GM23338 (cell line): ENCODE measurements at places on chromosomes 13 and 19. TPM values are rescaled to one million over a fixed set of nuclear protein-coding genes. Genes with fewer than 3 reads are reported as not detected.
A peak's percentile ranks its signal among the peaks of the same experiment; 100 is the strongest.

GRCh38 chr13:72886272-72887067 lies 104.5 kb downstream of the PIBF1 start:
- no peaks in the 10 kb centered on the region for H3K27me3 ChIP-seq
- no peak for DNase-seq
- H3K4me1 ChIP-seq, result no peaks in the 10 kb centered on the region
- no peaks in the 10 kb centered on the region for H3K36me3 ChIP-seq
- H3K27ac ChIP-seq, result no peak overlapping the region

GRCh38 chr19:40442328-40443130 lies 1.6 kb downstream of the SERTAD3 start:
- peak overlapping the region; percentile 80 for H3K27ac ChIP-seq
- DNase-seq, result peak; percentile 38
- peaks cover 16% of the 10 kb centered on the region; the same call in 1 of the 2 replicates for H3K36me3 ChIP-seq
- peak overlapping the region; percentile 57 for H3K4me3 ChIP-seq

- H3K4me3 ChIP-seq, result no peak overlapping the region
- H3K4me1 ChIP-seq, result no peaks in the 10 kb centered on the region
- H3K27ac ChIP-seq, result no peak overlapping the region
- H3K27me3 ChIP-seq, result no peaks in the 10 kb centered on the region
Measured at GRCh38 chr13:62643799-62644524, 1228.3 kb upstream of the PCDH20 start.

DNA sequence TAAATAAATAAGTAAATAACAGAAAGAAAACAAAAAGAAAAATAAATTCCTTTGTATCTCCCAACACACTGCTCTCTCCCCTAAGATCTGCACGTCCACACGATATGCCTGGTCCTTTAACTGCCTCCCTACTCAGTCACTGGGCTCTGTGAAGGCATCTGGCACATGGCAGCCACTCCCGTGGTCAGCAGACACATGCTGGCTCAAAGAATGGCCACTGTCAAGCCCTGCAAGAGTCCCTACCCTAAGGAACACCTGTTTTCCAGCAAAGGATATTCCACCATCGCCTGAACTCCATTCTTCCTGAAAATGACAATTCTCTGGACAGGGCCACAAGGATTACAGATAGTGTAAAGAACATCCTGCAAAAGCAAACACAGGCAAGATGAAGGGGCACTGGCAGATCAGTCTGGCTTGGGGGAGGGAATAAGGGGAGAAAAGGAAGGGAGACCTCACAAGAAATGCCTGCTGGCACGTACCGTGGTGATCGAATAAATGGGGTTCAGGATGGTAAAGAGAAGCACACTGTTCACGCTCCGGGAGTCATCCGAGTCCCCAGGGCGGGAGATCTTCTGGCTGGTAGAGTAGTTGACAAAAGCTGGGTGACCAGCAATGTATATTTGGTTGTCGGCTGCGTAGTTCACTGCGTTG lies 4.3 kb downstream of the HNRNPL start:
- no peak overlapping the region for H3K4me3 ChIP-seq
- DNase-seq, result no peak
- H3K27ac ChIP-seq, result peak overlapping the region; percentile 60
- H3K36me3 ChIP-seq, result peaks cover 75% of the 10 kb centered on the region

DNA sequence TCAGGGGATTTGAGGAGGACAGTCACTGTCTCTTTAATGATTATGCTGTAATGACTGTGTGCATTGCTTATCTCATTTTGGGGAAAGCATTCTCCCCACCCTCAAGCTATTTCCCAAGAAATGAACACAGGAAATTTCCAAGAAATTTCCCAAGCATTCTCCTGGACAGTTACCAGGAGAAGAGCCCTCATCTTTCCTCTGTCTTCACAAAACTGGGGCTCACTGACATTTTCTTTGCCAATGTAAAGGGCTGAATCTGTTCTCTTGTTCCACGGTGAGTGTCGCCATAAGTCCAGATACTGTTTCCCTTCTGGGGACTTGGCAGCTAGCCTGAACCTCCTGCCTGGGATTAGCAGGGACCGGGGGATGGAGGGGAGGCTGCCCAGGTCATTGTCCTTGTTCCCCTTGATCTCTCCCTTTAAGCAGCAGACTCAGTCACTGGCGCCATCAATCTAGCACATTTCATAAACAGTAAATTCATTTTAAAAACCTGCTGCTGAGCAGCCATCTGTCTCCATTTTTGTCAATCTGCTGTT lies 172.8 kb downstream of the DNAJC15 start:
- H3K27me3 ChIP-seq, result no peaks in the 10 kb centered on the region
- H3K27ac ChIP-seq, result no peak overlapping the region
- DNase-seq, result no peak
- H3K4me3 ChIP-seq, result no peak overlapping the region
- H3K4me1 ChIP-seq, result no peaks in the 10 kb centered on the region

- H3K4me1 ChIP-seq, result peaks cover 9% of the 10 kb centered on the region; the same call in 1 of the 2 replicates
- H3K4me3 ChIP-seq, result no peak overlapping the region
- H3K36me3 ChIP-seq, result no peaks in the 10 kb centered on the region
- no peak for DNase-seq
- no peak overlapping the region for H3K27ac ChIP-seq
- no peaks in the 10 kb centered on the region for H3K27me3 ChIP-seq
Measured at GRCh38 chr19:18650468-18651041, 13.7 kb downstream of the KLHL26 start.

DNA sequence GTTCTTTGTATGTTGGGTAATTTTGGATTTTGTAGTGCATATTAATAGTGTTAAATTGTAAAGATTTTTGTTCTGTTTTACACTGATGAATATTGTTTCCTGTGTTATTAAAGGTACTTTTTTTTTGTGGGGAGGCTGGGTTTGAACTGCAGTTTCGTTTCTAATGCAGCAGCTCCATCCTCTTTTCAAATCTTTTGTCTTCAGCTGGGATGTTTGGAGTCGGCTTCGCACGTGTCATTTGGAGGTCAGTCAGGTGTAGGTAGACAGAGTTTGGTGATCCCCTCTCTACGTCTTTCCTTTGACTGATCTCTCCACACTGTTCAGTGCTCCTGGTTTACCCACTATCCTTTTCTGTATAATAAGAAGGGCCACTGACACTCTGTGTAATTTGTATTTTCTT lies 30.3 kb downstream of the TDRD3 start:
- no peak overlapping the region for H3K4me3 ChIP-seq
- no peaks in the 10 kb centered on the region for H3K27me3 ChIP-seq
- no peaks in the 10 kb centered on the region for H3K4me1 ChIP-seq
- no peak overlapping the region for H3K27ac ChIP-seq

DMKN gene
- 259 and 276 TPM in 2 replicates for total RNA-seq

GRCh38 chr19:45500918-45501729 lies 2.9 kb downstream of the PPM1N start:
- no peak overlapping the region for H3K4me3 ChIP-seq
- peak; percentile 75 for DNase-seq
- H3K27me3 ChIP-seq, result peaks cover 7% of the 10 kb centered on the region; the same call in 1 of the 2 replicates

DNA sequence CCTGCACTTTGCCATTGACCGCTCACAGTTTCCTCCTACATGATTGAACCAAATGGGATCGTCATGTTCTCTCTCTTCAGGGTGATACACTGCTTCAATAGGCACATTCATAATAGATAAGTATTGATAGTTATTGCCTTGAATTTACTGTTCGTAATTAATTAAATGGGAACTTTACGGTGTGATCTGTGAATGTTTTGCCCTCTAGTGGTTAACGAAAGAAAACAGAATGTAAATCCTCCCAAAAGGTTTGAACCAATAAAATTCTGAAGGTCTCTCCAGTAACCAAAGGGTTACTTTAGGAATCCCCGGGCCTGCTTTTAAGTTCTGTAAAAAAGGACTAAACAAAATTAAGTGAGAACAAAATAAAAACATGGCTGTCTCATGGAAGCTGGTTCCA lies 389.3 kb downstream of the DACH1 start:
- peak; percentile 60 for DNase-seq
- no peaks in the 10 kb centered on the region for H3K27me3 ChIP-seq
- no peak overlapping the region for H3K4me3 ChIP-seq
- no peaks in the 10 kb centered on the region; the same call in 1 of the 2 replicates for H3K4me1 ChIP-seq

ZMYM2 gene
- 153 and 159 TPM in 2 replicates for total RNA-seq

SYMPK gene
- total RNA-seq, result 64.0 and 82.1 TPM in 2 replicates

DNA sequence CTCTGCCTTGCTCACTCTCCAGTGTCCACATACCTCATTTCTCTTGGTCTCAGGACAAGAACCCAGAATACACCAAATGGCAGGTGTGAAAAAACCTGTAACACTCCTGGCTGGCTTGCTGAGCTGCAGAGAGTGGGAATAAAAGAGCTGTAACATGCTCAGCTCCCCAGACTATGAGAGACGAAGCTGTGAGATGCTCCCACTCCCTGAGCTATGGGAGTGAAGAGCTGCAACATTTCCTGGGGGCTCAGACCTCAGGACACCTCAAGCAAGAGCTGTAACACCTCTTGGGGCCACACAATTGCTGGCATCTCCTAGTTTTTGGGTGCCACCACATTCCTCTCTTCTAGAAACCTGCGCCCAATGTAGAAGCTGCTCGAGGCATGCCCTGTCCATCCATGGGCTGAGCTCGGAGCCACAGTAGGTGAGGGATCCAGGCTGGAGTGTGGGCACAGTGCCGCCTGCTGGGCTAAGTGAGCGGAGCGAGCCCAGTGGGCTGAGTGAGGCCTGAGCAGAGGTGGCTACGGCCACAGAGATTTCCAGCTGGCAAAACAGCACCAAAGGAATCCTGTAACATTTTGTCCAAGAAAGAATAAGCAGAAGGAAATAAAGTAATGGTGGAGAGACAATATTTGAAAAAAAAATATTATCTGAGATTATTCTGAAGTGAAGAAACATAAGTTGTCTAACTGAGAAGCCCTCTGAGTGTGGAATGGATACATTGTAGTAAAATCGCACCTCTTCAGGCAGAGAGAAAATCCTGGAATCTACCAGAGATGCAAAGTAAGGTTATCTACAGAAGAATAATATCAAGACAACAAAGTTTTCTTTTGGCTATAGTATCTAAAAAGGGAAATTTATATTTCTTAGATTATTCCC lies 186.2 kb upstream of the PCDH9 start:
- H3K27me3 ChIP-seq, result no peaks in the 10 kb centered on the region
- H3K27ac ChIP-seq, result no peak overlapping the region
- DNase-seq, result peak; percentile 82
- no peaks in the 10 kb centered on the region for H3K36me3 ChIP-seq

- H3K27ac ChIP-seq, result no peak overlapping the region
- DNase-seq, result peak; percentile 89
- H3K36me3 ChIP-seq, result no peaks in the 10 kb centered on the region
Measured at GRCh38 chr19:1747285-1748114, 5.8 kb upstream of the ONECUT3 start.

- H3K27ac ChIP-seq, result no peak overlapping the region
- H3K4me3 ChIP-seq, result no peak overlapping the region
- no peaks in the 10 kb centered on the region for H3K36me3 ChIP-seq
- DNase-seq, result no peak
- no peaks in the 10 kb centered on the region for H3K27me3 ChIP-seq
Measured at GRCh38 chr13:74046431-74046830, 87.8 kb downstream of the KLF12 start.

- H3K4me1 ChIP-seq, result peaks cover 4% of the 10 kb centered on the region; the same call in 1 of the 2 replicates
- no peak overlapping the region for H3K27ac ChIP-seq
- no peaks in the 10 kb centered on the region for H3K36me3 ChIP-seq
- DNase-seq, result no peak
- no peak overlapping the region for H3K4me3 ChIP-seq
Measured at GRCh38 chr13:101520672-101521071, 68.2 kb downstream of the ITGBL1 start.

DNA sequence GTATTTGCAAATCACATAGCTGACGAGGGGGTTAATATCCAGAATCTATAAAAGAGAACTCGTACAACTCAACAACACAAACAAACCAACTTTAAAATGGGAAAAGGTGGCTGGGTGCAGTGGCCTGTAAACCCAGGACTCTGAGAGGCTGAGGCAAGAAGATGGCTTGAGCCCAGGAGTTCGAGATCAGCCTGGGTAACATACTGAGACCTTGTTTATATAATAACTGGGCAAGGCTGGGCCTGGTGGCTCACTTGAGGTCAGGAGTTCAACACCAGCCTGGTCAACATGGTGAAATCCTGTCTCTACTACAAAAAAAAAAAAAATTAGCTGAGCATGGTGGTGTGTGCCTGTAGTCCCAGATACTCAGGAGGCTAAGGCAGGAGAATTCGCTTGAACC lies 21.8 kb upstream of the TM6SF2 start:
- no peak for DNase-seq
- no peaks in the 10 kb centered on the region for H3K4me1 ChIP-seq
- no peak overlapping the region for H3K27ac ChIP-seq
- H3K27me3 ChIP-seq, result no peaks in the 10 kb centered on the region

DNA sequence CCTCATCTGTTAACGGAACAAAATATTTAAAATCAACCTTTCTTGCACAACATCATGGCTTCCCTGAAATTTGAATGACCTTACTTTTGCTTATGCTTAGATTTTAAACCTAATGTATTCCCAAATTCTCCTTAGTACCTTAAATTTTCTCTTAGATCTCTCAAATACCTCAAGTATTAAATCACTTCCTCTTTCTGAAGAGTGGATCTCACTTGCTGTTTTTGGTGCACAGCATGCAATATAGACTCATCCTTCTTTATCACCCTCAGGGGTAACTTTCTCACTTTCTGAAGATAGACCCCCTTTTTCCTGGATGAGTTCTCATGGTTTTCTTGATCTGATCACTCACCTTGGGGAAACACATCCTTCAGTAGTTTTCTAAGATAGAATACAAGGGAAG lies 871.7 kb downstream of the DACH1 start:
- H3K27me3 ChIP-seq, result no peaks in the 10 kb centered on the region
- no peak overlapping the region for H3K27ac ChIP-seq
- no peaks in the 10 kb centered on the region for H3K36me3 ChIP-seq
- no peak overlapping the region for H3K4me3 ChIP-seq
- no peak for DNase-seq
- no peaks in the 10 kb centered on the region for H3K4me1 ChIP-seq

- no peaks in the 10 kb centered on the region for H3K27me3 ChIP-seq
- no peak for DNase-seq
- peaks cover 20% of the 10 kb centered on the region for H3K4me1 ChIP-seq
- H3K36me3 ChIP-seq, result no peaks in the 10 kb centered on the region
Measured at GRCh38 chr13:50991579-50992521, 82.3 kb downstream of the RNASEH2B start.

LCP1 gene
- total RNA-seq, result 3.4 and 6.6 TPM in 2 replicates

C19orf81 gene
- total RNA-seq, result 1.8 and 23.2 TPM in 2 replicates

- H3K4me3 ChIP-seq, result no peak overlapping the region
- no peak overlapping the region for H3K27ac ChIP-seq
- no peak for DNase-seq
- H3K27me3 ChIP-seq, result peaks cover 14% of the 10 kb centered on the region
Measured at GRCh38 chr19:455031-455705, 5.7 kb downstream of the SHC2 start.

ACP7 gene
- total RNA-seq, result 0.45 and 0.97 TPM in 2 replicates

- peaks cover 65% of the 10 kb centered on the region for H3K27me3 ChIP-seq
- 0 out of 2 replicates have a peak overlapping the region, but pooled peaks have one; percentile 45 for H3K4me3 ChIP-seq
- DNase-seq, result no peak
- H3K4me1 ChIP-seq, result peaks cover 10% of the 10 kb centered on the region
- H3K36me3 ChIP-seq, result no peaks in the 10 kb centered on the region
- no peak overlapping the region for H3K27ac ChIP-seq
Measured at GRCh38 chr19:13864046-13864666, 12.8 kb upstream of the NANOS3 start.

SYT5 gene
- total RNA-seq, result 0.54 and 2.1 TPM in 2 replicates

ZNF177 gene
- 5.0 and 7.1 TPM in 2 replicates for total RNA-seq
